ENCODE measurements at places on chromosomes 16 and 17.

DNA sequence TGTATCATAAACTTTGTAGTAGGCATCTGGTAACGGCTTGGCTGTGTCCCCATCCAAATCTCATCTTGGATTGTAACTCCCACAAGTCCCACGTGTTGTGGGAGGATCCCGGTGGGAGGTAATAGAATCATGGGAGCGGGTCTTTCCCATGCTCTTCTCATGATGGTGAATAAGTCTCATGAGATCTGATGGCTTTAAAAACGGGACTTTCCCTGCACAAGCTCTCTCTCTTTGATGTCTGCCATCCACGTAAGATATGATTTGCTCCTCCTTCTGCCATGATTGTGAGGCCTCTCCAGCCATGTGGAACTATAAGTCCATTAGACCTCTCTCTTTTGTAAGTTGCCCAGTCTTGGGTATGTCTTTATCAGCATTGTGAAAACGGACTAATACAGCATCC lies 248.7 kb downstream of the SNX29 start:
- DNase-seq: no peak

DNA sequence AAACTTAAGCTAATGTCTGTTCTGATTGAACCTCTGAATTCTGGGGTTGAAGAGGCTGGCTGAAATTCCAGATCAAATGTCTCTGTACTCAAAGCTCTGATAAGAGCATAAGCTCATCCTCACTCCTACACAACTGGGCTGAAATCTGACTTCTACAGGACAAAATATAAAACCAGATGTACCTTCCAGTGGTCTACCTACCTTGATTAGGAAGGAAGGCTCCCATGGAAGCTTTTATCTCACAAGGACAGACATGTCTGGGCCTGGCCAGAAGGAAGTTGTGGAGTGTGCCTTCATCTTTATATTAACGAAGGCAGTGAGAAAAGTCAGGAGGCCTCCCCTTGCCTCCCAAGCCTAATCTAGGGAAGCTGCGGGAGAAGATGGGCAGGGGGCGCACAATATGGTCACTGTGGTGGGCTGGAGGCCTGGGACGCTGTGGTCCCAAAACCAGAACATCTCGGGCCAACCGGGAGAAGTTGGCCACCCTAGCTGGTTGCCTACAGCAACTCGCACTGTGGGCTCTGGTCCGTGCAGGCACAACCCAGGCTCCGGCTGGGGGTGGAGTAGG lies 55.6 kb upstream of the LRRC37A3 start:
- no peak for DNase-seq

- DNase-seq: no peak
These were observed 17.4 kb upstream of the ERN1 start for GRCh38 chr17:64147110-64148016.

- no peak for DNase-seq
These were observed 94.2 kb downstream of the DNAH3 start for GRCh38 chr16:21056396-21056795.

- no peak for DNase-seq
These were observed 18.6 kb downstream of the CDH16 start for GRCh38 chr16:66899945-66900710.

- DNase-seq: no peak
These were observed 106.9 kb upstream of the SIAH1 start for GRCh38 chr16:48492133-48492532.

GRCh38 chr16:57756424-57757325 lies 21.1 kb downstream of the KATNB1 start:
- no peak for DNase-seq

DNA sequence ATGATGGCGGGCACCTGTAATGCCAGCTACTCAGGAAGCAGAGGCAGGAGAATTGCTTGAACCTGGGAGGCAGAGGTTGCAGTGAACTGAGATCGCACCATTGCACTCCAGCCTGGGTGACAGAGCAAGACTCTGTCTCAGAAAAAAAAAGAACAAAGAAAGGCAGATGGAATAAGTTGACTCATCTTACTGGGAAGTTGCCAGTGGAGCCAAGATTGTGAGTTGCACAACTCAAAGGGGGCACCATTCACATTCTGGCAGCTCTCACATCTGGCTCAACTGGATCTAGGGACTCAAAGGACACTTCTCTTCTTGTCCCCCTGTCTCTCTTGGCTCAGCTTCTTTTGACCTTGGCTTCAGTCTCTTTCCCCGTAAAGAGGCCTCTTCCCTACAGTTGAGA lies 53.7 kb upstream of the ETV4 start:
- no peak for DNase-seq

GRCh38 chr16:28187595-28188004 lies 24.2 kb downstream of the XPO6 start:
- DNase-seq: no peak

DNA sequence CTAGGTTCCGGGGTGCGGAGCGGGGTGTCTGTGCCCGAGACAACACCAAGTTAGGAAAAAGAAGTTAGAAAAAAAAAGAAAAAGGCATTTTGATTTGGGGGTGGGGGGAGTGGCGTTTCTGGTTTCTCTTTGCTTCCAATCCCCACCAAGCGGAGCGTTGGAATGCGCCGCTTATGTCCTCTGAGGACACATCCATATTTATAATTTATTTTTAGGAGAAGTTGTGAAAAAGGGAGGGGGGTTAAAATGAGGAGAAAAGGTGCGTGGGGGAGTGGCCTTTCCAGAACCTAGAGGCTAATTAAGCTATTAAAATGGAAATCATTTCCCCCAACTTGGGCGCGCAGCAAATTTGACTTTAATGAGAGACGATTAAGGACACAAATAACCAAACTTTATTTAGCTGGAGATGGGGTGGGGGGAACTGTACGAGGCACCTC lies 232.1 kb downstream of the MRTFB start:
- DNase-seq: no peak

- DNase-seq: no peak
These were observed 24.4 kb upstream of the CRYM start for GRCh38 chr16:21302454-21302853.

GRCh38 chr16:57226701-57227621 lies 18.1 kb upstream of the ARL2BP start:
- no peak for DNase-seq

DNA sequence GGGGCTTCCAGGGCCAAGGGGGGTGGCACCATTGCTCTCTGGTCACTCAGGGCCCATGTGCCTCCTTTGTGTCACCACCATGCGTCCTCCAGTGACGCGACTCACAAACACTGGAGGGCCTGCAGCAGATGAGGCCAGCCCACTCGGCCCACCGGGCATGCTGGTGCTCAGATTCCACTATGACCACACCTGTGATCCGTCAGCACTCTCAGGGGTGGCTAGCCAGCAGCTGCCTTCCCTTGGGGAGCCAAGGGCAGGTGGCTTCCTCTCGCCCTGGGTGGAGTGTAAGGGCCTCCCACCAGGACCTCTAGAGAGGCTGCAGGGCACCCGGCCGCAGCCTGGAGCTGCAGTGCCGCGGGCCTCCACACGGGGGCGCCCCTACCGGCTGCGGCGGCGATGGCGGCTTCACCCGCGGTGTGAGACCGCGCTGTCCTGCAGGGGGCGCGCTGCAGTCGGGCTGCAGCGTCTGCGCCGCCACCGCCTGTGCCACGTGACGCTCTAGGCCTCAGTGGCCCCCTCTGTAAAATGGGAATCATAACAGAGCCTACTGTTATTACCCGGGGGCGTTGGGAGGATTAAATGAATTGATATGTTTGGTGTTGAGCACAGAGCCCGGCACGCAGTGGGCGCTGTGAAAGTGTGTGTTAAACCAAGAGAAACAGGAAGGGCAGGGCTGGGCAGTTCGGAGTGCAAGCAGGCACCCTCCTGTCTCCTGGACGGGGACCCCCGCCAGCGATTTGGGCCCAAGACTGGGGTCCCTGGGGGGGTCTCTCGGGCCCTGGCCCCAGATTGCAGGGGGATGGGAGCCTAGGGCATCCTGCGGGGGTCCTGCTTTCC lies 192.4 kb upstream of the GSE1 start:
- DNase-seq: no peak

DNA sequence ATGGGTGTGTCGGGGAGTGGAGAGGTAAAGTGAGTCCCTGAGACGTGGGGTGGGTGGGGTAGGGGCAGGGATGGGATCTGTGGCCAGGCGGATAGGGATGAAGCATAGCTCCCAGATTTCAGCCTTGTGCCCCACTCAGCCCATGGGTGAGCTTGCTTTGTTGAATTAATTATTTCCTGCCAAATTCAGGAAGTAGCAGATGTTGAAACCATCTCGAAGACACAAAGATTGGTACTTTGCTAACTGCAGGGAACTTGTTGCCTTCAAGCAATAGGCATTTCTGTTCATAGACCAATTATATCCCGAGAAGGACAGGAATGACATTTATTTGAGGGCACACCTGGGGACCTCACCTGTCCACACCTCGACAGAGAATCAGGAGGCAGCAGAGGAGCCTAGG lies 11.0 kb upstream of the C16orf74 start:
- no peak for DNase-seq

GRCh38 chr17:10071141-10071540 lies 127.3 kb downstream of the GAS7 start:
- no peak for DNase-seq

- DNase-seq: no peak
These were observed 4.9 kb downstream of the OR4D1 start for GRCh38 chr17:58153046-58153445.

GRCh38 chr16:85166699-85167588 lies 54.7 kb upstream of the CIBAR2 start:
- DNase-seq: no peak

DNA sequence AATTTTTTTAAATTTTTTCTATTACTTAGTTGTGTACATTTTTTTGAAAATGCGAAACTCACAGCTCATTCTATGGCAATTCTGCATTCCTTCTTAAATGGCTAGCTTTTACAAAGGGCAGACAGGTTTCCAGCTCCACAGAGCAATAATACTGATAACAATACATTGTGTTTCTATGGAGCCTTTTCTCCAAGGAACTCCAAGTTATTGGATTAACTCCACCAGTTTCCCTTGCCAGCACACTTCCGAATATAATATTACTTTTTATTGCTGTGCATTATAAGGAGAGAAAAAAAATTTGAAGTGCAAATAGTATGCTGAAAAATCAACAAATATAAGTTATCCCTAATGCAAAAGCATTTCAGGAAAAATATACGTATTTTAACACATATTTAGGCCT lies 127.5 kb upstream of the PSMD7 start:
- no peak for DNase-seq

GRCh38 chr16:89722392-89723278 lies 1.3 kb downstream of the ZNF276 start:
- DNase-seq: peak; percentile 54

- no peak for DNase-seq
These were observed 13.6 kb downstream of the CDH15 start for GRCh38 chr16:89184933-89185794.

GRCh38 chr16:81035975-81036750 lies 521 bp downstream of the ATMIN start:
- DNase-seq: peak; percentile 32

DNA sequence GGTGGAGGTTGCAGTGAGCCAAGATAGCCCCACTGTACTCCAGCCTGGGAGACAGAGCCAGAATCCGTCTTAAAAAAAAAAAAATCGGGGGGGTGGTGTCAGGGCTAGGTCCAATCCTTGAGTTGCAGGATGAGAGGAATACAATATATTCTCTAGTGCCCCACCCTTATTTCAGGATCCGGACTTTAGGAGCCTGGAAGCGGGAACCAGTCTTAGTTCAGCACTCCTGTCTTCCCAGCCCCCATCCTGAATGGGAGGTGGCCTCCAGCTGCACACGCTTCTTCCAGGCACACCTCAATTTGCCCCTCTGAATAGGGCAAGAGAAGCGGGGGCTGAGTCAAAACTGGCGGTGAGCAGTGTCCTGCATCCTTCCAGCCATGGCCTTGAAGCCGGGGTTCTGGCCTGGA lies 1.6 kb downstream of the FHOD1 start:
- no peak for DNase-seq

- DNase-seq: no peak
These were observed 2.2 kb downstream of the YBX2 start for GRCh38 chr17:7292194-7292593.

DNA sequence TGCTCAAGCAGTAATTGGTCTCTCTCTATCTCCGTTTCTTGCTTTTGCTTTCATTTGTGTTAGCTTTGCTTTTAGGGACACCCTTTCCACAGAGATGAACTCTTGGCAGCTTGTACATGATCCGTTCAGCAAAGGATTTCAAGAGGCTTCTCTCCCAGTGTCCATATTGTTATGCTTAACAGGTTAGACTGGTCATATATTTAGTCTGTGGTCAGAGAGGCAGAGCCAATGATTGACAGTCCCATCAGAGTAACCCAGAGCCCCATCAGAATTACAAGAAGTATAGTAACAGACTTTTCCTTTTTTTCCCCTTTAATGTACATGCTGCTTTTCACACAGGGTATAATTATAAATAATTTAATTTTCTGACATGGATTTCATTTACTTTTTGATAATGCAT lies 34.4 kb downstream of the GDPD1 start:
- DNase-seq: no peak

All from Ammon's horn (tissue), 1 donor.